Stomach (tissue), 19 donors: ENCODE measurements at places on chromosomes 7 and 10.
A peak's percentile ranks its signal among the peaks of the same experiment; 100 is the strongest.

- no peaks in the 10 kb centered on the region for H3K27me3 ChIP-seq
- H3K36me3 ChIP-seq: peaks cover 5% of the 10 kb centered on the region
- peaks cover 13% of the 10 kb centered on the region for H3K4me1 ChIP-seq
- no peak overlapping the region for H3K27ac ChIP-seq
These were observed 187.1 kb downstream of the MLLT10 start for GRCh38 chr10:21721000-21721665.

DNA sequence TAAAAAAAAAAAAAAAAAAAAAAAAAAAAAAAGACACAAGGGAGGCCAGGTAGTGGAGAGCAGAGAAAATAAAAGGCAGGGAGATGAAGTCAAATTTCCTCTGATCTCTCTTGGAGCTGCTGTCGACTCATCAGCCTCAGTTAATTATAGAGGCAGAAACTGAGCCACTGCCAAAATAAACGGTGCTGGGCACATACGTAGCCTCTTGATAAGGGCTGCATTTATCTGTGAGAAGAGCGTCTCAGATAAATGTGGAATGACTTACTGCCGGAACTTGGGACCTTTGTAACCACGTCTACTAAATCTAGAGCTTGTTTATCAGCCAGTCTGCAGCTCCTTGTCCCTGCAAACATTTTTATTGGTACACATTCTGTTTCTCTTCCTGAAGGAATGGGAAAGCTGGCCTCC is 162.3 kb downstream of the BAMBI start:
- no peaks in the 10 kb centered on the region for H3K4me1 ChIP-seq
- H3K36me3 ChIP-seq: no peaks in the 10 kb centered on the region
- H3K27me3 ChIP-seq: no peaks in the 10 kb centered on the region
- H3K27ac ChIP-seq: no peak overlapping the region
- H3K4me3 ChIP-seq: no peak overlapping the region

GRCh38 chr10:85673270-85673669 is 693.3 kb downstream of the GRID1 start:
- no peaks in the 10 kb centered on the region for H3K36me3 ChIP-seq
- no peak overlapping the region for H3K27ac ChIP-seq
- H3K4me3 ChIP-seq: no peak overlapping the region
- no peak for DNase-seq

GRCh38 chr7:33880787-33881186 is 24.6 kb upstream of the BMPER start:
- H3K27ac ChIP-seq: no peak overlapping the region
- H3K36me3 ChIP-seq: no peaks in the 10 kb centered on the region
- no peak for DNase-seq
- no peak overlapping the region for H3K4me3 ChIP-seq
- no peaks in the 10 kb centered on the region for H3K27me3 ChIP-seq
- H3K4me1 ChIP-seq: no peaks in the 10 kb centered on the region

DNA sequence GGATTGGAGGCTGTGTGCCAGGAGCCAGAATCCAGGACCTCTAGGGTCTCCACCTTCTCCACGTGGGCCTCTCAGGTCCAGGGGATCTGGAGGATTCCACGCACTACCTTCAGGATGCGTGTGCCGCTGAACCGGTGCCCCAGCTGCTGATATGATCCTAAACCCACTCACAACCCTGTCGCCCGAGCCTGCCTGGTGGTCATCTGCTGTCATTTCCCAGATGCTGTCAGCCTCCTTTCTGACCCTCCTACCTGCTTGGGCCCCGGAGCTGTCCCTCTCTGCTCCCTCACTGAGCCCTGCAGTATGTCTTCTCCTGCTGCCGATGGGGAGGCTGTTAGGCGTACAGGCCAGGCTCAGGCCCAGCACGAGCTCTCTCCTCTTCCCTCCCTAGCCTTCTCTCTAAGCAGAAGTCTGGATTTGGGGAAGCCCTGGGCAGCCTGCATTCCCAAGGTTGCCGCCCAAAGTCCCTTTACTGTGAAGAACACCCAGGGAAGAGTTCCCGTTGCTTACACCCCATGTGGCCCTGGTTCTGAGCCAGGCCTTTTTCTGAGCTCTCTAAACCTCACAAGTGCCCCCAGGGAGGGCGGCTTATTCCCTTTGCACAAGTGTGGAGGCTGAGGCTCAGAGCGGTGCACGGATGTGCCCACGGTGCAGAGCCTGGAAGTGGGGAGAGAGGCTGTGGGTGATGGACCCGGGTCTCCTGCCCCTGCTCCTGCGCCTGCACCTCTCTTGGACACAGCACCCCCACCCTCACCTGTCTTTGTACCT is 30.8 kb upstream of the ZNF488 start:
- no peaks in the 10 kb centered on the region for H3K4me1 ChIP-seq
- no peaks in the 10 kb centered on the region for H3K36me3 ChIP-seq
- H3K4me3 ChIP-seq: no peak overlapping the region

- no peak overlapping the region for H3K27ac ChIP-seq
- no peak overlapping the region for H3K4me3 ChIP-seq
- DNase-seq: no peak
- H3K27me3 ChIP-seq: no peaks in the 10 kb centered on the region
- no peaks in the 10 kb centered on the region for H3K4me1 ChIP-seq
- no peaks in the 10 kb centered on the region for H3K36me3 ChIP-seq
These were observed 236.1 kb downstream of the NXPH1 start for GRCh38 chr7:8669501-8669851.

DNA sequence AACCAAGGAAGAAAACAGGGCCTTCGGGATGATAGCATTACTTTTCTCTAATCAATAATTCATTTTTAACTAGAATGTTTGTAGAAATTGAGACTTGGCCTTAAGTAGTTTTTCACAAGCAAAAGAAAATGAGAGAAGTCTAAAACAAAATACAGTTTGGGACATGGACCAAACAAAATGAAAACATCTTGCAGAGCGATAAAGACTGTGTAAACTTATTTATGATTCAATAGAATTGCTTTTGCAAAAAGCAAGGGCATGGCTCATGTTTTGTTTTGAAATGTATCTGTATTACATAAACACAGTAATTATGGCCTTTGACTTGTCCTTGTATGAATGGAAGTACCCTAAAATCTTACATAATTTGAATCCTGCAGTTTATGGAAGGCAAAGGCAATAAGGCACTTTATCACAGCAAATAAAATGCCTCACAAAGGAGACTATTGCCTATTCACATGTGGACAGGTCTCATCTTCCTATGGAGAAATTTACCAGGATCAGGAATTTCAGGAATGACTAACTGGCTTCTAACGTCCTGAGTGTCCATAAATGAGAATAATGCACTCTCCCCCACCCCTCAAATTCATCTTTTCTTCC is 295.2 kb downstream of the PTEN start:
- H3K36me3 ChIP-seq: no peaks in the 10 kb centered on the region
- H3K4me3 ChIP-seq: no peak overlapping the region
- H3K27ac ChIP-seq: peak overlapping the region; percentile 21

DNA sequence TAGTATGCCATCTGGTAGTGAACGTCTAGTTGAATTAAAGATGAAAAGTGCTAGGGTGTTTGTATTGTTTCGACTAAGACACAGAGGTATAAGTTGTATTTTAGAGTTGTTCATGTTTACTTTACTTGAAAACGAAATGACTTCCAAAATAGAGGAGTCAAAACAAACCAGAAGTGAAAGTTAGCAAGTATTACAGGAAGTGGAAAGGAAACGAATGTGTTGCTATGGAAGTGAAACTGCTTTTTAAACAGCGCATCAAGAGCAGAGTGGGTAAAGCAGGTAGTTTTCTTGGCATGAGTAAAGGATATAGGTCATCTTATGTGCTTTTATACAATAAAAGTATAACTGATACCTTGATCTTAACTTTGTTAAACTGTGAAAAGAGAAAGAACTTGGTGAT is 20.0 kb upstream of the GALNTL5 start:
- H3K27me3 ChIP-seq: no peaks in the 10 kb centered on the region
- H3K4me3 ChIP-seq: no peak overlapping the region
- peaks cover 6% of the 10 kb centered on the region for H3K4me1 ChIP-seq

GRCh38 chr10:98270786-98271185 is 2.8 kb upstream of the LOXL4 start:
- H3K4me3 ChIP-seq: no peak overlapping the region
- H3K27ac ChIP-seq: no peak overlapping the region
- peaks cover 40% of the 10 kb centered on the region for H3K27me3 ChIP-seq
- DNase-seq: no peak

DNA sequence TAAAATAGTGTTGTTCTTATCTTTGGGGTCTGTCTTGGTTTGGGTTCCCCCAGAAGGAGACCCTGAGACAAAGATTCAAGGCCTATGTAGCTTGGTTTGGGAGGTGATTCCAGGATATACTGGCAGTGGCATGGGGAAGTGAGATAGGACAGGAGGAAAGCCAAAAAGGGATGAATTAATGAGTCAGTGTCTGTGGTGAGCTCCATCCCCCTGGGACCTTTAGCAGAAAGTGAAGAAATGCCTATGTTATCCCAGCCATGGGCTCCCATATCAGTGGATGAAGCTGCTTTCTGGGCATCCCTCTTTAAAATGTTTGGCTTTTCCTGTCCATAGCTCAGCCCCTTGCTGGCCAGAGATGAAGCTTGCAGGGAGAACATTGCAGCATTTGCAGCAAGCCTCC is 217.0 kb upstream of the CTBP2 start:
- H3K36me3 ChIP-seq: no peaks in the 10 kb centered on the region
- no peaks in the 10 kb centered on the region for H3K4me1 ChIP-seq
- H3K27ac ChIP-seq: no peak overlapping the region
- H3K27me3 ChIP-seq: no peaks in the 10 kb centered on the region
- no peak overlapping the region for H3K4me3 ChIP-seq
- DNase-seq: no peak

GRCh38 chr10:19915816-19916215 is 99.6 kb downstream of the PLXDC2 start:
- no peaks in the 10 kb centered on the region for H3K36me3 ChIP-seq
- H3K4me1 ChIP-seq: peaks cover 10% of the 10 kb centered on the region
- no peak overlapping the region for H3K27ac ChIP-seq
- no peak for DNase-seq
- no peak overlapping the region for H3K4me3 ChIP-seq
- H3K27me3 ChIP-seq: no peaks in the 10 kb centered on the region

DNA sequence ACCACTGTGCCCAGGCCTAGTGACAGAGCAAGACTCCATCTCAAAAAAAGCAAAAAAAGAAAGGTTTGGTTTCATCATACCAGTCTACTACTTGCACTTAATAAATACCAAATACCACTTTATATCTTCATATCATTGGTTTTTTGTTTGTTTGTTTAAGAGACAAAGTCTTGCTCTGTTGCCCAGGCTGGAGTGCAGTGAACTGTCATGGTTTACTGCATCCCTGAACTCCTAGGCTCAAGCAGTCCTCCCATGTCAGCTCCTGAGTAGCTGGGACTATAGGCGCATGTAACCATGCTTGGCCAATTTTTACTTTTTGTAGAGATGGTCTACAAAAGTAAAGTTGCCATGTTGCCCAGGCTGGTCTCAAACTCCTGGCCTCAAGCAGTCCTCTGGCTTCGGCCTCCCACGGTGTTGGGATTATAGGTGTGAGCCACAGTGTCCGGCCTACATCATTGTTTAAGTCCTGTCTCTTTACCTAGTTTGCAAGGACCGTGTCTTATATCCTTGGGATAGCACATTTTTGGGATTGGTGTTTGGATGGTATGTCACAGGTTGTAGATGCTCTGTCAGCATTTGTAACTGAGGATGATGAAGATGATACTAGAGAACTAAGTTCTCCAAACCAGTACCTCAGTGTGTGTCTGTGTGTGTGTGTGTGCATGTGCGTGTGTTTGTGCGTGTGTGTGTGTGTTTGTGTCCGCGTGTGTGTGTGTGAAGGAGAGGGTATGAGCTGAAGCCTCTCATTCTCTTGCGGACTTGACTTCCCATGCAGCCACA is 9.3 kb downstream of the LMTK2 start:
- H3K36me3 ChIP-seq: no peaks in the 10 kb centered on the region
- H3K4me3 ChIP-seq: no peak overlapping the region
- no peak overlapping the region for H3K27ac ChIP-seq

- H3K4me1 ChIP-seq: no peaks in the 10 kb centered on the region
- H3K27ac ChIP-seq: no peak overlapping the region
- no peaks in the 10 kb centered on the region for H3K36me3 ChIP-seq
- H3K4me3 ChIP-seq: no peak overlapping the region
- no peak for DNase-seq
- no peaks in the 10 kb centered on the region for H3K27me3 ChIP-seq
These were observed 244.2 kb upstream of the PLXDC2 start for GRCh38 chr10:19572056-19572455.

DNA sequence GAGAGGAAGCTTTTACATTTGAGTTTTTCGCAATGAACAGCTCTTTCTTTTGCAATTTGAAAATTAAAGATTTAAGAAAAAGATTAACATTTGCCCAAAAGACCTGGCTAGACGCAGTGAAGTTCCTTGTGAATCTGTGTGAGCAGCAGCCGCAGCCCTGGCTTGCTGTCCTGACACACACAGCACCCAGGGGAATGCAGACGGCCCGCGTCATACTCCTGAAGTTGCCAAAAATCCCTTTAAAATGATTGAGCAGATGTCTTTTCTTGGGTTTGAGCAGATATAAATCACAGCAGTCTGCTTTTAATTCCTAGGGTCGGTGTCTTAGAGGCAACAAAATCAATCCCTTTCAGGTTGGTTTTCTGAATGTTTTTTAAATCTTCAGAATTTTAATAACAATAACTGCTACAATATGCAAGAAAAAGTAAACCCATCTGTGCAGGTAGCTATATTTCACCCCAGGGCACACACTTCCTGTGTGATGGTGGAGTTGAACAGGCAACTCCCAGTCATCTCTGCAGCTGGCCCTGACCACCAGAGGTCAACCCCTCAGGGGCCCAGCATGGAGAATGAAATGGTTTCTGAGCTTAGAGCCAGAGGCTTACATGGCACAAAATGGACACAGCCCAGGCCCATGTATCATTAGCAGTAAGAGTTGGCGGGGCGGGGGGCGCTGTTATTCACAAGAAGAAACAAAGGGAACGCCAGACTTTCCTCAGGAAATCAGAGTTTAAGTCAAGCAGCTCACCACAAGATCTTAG is 32.2 kb upstream of the TRIL start:
- no peaks in the 10 kb centered on the region for H3K36me3 ChIP-seq
- no peaks in the 10 kb centered on the region for H3K27me3 ChIP-seq
- H3K27ac ChIP-seq: no peak overlapping the region
- no peak overlapping the region for H3K4me3 ChIP-seq
- no peak for DNase-seq

- H3K4me1 ChIP-seq: no peaks in the 10 kb centered on the region
- DNase-seq: no peak
- no peak overlapping the region for H3K27ac ChIP-seq
- H3K27me3 ChIP-seq: no peaks in the 10 kb centered on the region
These were observed 188.4 kb downstream of the ZEB1 start for GRCh38 chr10:31507427-31507826.

DNA sequence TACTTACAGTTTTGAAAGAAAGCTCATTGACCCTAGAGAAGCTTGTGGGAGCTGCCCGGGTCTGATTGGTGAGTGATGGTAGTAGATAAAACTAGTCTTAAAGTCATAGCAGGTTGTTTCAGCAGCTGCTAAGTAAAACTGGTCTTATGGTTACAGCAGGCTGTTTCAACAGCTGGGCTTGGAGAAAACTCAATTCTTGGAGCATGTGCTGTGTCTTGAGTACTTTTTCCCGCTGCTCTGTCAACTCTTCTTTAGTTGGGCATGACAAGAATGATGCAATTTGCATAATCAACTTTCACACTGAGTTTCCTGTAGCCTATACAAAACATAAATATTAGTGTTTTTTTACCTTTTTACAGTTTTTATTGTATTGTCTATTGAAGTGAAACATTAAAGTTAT is 707.9 kb downstream of the AUTS2 start:
- no peak overlapping the region for H3K4me3 ChIP-seq
- no peak overlapping the region for H3K27ac ChIP-seq
- no peak for DNase-seq
- H3K4me1 ChIP-seq: no peaks in the 10 kb centered on the region
- no peaks in the 10 kb centered on the region for H3K27me3 ChIP-seq
